ENCODE measurements at places on chromosomes 13 and 19. TPM values are rescaled to one million over a fixed set of nuclear protein-coding genes. Genes with fewer than 3 reads are reported as not detected.

GRCh38 chr13:111666164-111666776 is 345.8 kb downstream of the TEX29 start:
- DNase-seq, result no peak

DNA sequence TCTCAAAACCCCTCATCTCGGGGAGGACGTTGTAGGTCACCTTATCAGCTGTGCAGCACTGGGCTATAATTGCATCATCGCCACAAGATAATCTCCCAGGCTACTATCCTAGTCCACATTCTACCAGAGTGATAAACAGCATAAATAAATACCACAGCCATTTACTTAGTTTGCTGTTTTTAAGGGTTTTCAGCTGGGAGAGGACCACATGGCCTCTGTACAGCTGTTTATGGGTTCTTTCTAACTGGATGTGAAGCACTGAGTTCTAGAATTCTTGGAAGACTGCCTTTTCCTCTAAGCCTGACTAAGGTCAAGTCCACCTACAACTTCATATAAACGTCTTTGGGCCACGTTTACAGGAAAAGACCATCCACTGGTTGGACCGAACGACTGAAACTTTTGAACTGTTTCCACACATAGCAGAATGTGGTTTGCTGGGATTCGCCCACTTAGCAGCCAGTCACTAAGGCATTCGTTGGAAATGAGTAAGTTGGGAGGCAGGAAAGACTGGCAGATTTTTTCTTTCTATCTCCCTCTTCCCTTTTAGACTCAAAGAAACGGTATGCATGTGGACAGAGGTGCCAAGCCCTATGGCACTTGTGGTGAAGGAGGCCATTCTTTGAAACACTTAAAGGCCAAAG is 752.5 kb upstream of the SGCG start:
- no peak for DNase-seq

- DNase-seq, result peak; percentile 95
Observed at GRCh38 chr13:33204130-33204927, 81.2 kb downstream of the STARD13 start.

DNA sequence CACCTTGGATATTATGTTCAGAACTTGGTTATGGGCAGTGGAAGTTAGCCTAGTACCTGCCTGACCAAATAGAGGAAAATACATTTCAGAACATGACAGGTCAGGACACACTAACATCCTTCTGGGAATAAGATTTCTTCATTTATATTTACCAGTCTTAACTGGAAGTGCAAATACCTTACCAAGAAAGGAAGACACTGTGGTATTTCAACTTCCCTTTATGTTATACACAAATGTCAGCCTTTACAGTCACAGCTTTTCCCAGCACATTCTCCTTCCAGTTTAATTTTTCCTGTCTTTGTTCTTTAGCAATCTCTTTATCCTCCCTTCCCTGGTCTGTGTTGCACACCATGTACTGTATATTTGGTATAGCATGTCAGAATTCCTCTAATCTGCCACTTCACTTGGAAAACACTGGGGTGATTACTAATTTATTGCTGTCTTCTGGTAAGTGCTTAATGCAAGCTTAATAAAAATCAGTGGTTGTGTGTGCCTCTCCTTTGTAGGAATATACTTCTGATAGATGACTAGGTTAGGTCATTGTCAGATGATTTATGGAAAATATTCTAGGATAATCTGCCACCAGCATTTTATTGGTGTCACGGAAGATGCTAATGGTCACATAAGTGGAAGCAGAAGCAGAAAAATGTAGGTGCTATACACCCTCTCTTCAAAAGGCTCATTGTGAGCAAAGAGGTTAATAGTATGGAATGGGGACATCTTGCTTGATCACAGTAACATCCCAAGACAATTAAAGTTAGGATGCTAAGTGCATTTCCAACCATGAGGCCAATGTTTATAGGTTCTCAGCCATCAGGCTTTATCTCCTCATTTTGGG is 124.3 kb upstream of the STARD13 start:
- no peak for DNase-seq

- no peak for DNase-seq
Observed at GRCh38 chr13:89862011-89862690, 1485.3 kb upstream of the MIR17HG start.

DNA sequence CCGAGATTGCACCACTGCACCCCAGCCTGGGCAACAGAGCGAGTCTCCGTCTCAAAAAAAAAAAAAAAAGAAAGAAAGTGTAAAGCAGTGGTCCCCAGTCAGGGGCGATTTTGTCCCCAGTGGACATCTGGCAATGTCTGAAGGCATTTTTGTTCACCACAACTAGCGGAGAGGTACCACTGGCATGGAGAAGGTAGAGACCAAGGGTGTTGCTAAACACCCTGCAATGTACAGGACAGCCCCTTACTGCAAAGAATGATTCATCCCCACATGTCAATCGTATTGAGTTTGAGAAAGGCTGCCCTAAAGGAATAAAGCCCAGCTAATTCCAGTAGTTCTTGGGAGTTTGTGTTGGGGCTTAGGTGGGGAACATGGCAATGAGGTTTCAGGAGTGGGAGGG is 38.7 kb downstream of the CYP4F2 start:
- no peak for DNase-seq

DNA sequence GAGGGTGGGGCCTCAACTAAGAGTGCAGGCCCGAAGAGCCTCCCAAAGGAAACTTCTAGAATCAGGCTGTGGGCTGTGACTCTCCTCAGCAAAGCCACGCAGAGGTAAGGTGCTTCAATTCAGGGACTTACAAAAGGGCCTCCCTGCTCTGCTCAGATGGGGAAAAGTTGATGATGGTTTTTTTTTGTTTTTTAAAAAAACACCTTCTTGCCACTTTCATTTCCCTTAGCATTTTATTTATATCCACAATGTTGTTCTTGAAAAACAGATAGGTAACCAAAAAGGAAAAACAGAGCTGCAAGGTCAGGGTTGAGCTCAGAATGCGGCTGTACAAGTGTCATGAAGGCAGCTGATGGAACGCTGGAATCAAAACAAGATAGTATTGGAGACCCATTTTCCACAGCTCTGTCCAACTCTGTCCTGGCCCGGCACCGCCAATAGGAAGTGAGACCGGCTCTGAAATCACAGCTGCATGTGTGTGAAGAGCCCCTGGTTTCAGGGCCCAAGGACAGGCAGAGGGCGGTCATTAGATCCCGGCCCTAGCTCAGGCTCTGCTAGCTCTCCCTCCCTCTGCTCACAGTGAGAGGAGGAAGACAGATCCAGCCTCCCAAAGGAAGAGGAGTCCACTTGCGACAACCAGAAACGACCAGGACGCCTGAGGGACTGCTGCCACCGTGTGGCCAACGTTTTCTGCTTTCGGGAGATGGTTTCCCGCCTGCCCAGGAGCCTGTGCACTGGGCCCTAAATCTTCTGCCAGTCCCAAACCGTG is 58.3 kb downstream of the KLF2 start:
- DNase-seq, result peak; percentile 95

GRCh38 chr13:25371158-25371874 is 458 bp upstream of the ATP8A2 start:
- no peak for DNase-seq

DNA sequence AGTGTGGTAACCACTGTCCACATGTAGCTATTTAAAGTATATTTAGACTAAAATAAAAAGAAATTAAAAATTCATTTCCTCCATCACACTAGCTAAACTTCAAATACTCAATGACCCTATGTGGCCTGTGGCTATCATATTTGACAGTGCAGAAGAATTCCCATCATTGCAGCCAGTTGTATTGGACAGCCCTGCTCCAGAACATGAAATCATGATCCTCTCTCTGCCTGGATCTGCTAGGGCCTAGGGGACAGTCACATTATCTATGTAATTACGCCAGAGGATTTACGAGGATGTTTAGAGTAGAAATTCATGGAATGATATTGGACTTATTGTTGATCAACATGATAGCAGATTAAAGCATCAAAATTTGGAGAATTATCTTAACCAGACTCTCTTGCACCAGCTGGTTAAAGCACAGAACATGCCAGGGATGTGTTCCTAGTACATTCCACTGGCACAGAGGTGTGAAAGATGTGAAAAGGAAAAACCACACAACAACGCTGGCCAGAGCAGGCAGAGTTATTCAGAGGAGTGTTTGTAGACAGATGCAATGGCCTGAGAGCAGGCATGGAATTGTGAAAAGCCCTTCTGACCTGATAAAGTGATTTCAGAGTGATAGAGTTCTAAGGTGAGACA is 108.9 kb upstream of the STARD13 start:
- no peak for DNase-seq

GRCh38 chr19:17023805-17024204 is 2.8 kb downstream of the CPAMD8 start:
- DNase-seq, result no peak

DNA sequence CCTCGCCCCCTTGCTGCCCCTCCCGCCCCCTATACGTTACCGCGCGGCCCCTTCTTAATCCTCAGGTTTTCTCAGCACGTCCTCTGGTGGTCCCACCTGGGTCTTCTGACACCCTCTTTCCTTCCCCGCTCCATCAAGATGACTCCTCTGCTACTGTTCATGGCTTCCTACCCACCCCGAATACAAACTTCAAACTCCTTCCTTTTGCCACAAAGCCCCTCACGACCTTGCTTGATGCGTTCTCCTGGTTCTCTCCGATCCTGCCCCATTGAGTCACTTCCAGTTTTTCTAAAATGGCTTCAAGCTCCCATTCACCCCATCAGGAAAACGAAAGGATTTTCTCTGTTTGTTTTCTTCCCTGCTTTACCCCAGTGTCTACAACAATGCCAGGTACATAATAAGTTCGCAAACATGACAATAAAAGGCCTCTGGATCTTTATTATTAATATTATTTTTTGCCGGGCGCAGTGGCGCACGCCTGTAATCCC is 734 bp upstream of the SERTAD3 start:
- no peak for DNase-seq

GRCh38 chr13:44431150-44431549 is 57.5 kb downstream of the SERP2 start:
- no peak for DNase-seq

GRCh38 chr13:113451951-113452421 is 1.3 kb downstream of the ADPRHL1 start:
- DNase-seq, result peak; percentile 73

DNA sequence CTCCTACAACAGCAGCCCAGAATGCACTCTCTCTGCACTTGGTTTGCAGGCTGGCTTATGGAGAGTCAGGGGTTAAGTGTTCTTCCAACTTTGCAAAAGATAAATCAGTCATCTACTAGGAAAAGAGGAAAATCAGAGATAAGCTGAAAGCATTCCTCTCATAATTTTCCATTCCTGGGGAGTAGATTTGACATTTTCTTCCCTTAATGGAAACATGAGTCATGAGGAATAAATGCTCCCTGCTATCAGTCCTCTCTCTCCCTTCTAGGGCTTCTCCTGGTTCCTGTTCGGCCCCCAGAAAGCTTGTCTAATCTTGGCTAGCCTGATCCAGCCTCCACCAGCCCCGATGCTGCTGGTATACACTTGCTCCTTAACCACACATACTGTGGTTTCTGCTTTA is 28.4 kb upstream of the ENOX1 start:
- no peak for DNase-seq

DNA sequence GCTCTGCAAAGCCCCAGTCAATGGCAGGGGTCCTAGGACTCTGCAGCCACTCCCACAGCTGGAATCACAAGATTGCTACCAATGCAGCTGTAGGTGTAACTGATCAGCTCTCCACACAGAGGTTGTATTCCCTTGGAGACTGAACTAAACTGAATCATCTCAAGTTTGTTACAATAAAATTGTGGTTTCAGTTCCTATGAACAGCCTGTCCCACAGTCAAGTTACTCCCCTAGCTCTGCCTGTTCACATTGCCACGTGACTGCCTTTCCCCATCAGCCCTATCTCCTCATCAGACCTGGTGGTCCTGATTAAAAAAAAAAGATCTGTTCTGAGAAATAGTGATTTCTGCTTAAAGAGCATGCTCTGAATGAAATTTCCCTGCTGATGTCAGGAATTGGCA is 287.9 kb upstream of the NBEA start:
- DNase-seq, result no peak

DNA sequence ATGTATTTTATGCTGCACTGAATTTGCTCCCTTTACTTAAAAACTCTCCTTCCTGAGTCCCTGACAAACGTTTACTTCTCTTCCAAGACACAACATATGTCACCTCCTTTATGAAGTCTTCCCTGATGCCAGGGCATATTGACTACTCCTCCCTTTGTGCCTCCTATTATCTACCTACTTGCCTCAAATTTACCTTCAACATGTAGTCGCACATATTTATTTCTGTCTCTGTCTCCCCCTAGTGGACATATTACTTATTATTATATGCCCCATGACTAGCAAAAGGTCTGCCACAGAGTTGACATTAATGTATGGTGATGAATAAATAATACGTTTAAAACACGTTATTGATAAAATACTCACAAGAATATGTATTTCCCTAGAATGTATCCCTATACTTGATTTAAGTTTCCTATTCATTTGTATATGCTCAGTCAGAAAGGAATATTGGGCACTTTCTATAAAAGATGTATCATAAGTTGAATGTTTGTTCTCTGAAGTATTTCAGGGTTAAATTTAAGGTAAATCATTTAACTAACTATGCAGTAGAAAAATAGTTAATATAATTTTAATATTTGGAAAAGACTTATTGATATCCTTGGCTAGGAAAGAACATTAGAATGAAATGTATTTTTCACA is 250.3 kb upstream of the ATXN8OS start:
- peak; percentile 68 for DNase-seq

DNA sequence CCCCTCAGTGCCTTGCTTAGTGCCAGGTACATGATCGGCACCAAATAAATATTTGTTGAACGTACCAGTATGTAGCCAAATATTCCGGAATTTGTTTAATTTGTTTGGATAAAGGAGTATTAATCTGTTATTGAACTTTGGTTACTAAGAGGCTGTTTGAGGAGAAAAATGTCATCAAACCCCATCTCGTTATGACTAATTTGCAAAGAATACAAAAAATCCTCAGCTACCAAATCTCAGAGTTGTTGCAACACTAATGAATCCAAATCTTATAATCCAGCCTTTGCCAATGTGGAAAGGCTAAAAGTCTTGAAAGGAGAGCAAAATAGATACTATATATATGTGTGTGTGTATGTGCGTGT is 79.5 kb downstream of the KLF5 start:
- no peak for DNase-seq

DNA sequence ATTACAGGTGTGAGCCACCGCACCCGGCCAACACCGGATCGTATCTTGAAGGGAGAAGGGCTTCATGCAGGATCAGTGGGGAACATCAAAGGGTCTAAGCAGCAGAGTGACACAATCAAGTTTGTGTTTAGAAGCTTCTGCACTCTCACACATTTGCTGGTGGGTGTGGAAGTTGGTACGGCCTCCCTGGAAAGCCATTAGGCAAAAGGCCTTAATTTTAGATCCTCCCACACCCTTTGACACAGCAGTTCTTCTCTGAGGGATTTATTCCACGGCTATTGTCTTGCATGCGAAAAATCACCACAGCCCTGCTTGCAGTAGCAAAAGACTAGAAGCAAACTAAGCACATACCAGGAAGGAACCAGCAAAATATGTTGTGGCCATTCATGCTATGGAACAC is 18.3 kb upstream of the SLC1A5 start:
- DNase-seq, result no peak

The SPIB gene
- total RNA-seq, result 0.10 TPM

The SSC5D gene
- total RNA-seq, result 29.2 TPM

The ZFR2 gene
- not detected for total RNA-seq

The PSG6 gene
- total RNA-seq, result not detected

The BORCS8 gene
- total RNA-seq, result 8.5 TPM

The ZNF85 gene
- total RNA-seq, result 11.6 TPM

The EBI3 gene
- not detected for total RNA-seq

The LYPD3 gene
- total RNA-seq, result 17.6 TPM

The CEACAM4 gene
- total RNA-seq, result not detected

The SYNE4 gene
- 1.9 TPM for total RNA-seq
